ENCODE measurements at places on chromosomes 12 and 14.

DNA sequence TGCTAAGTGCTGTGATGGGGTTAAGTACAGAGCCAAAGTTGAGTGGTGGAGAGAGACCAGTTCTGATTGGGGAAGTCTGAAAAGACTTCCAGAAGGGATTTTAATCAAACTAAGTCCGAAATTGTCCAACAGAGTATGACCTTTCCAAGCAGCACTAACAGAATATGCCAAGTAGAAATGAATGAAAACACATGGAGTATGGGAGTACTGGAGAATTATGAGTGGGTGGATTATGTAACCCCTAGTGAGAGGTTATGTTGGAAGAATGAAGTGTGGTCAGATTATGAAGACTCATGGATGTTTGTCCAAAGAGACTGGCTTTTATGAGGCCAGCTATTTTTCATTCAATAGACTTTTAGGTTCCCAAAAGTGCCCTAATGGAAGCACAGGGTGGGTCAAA is 94.0 kb upstream of the PLEKHA5 start:
- no peak overlapping the region for H3K4me3 ChIP-seq
- no peaks in the 10 kb centered on the region for H3K27me3 ChIP-seq
- H3K4me1 ChIP-seq, result no peaks in the 10 kb centered on the region
- DNase-seq, result no peak

DNA sequence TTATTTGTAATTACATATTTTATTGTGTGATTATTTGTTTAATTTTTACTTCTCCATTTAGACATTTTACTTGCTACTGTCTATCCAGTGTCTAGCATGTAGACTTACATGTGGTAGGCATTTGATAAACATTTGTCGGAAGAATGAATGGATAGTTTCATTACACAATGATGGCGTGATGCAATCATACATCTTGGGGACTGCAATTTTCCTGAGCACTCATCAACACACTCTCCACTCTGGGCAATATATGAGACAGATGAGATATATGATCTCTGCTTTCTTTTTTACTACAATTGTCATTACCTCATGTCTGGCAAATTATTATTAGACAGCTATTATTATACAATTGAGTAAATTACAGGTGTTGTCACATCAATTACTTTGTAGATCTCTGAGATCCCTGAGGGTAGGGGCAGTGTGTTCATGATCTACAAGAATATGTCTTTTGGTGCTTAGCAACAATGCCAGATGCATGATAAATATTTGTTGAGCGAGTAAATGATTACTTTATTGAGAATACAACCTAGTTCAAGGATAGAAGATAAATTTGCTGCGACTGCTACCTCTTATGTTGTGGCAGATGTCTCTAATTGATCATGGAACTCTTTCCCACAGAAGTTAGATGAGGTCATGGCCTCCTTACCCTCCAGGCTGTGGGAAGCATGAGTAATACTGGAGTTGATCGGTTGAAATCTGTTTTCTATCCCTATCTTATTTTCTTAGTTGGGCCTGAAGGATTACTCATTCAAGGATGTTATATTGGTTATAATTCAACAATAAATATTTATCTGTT is 416.0 kb downstream of the LRIG3 start:
- no peaks in the 10 kb centered on the region for H3K27me3 ChIP-seq
- no peak overlapping the region for H3K4me3 ChIP-seq

- DNase-seq, result no peak
- no peaks in the 10 kb centered on the region for H3K27me3 ChIP-seq
- no peaks in the 10 kb centered on the region for H3K36me3 ChIP-seq
- H3K4me3 ChIP-seq, result no peak overlapping the region
- no peak overlapping the region for H3K27ac ChIP-seq
These were observed 51.3 kb downstream of the SRGAP1 start for GRCh38 chr12:63895841-63896240.

DNA sequence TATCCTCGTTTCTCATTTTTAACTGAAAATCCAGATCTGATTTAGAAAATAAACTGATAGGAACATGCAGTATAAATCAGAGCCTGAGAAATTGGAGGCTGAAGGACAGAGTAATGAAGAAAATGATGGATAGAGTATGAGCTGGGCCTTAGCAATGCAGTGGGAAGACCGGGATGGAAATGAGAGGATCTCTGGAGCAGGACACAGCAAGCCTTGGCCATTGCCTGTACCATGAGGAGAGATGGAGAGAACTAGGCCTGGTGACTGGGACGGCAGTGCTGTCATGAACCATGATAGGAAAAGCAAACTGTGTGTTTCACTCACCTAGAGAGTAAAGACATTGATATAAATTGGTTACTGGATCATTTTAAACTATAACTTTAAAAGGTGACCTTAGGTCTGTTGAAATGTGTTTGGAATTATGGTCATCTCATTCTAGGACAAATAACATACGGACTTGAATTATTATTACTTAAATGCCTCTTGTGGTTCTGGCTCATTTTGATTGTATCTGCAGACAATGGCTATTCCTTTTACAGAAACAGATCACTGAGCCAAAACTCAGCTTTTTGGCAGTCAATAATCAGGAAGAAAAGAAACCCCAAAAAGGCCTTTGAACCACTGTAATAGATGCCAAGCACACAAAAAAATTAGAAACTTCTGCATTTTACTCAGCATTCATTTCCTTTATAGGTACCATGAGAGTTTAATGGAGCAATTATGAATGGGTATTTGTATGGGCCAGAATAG is 251.9 kb upstream of the PRKD1 start:
- H3K4me1 ChIP-seq, result no peaks in the 10 kb centered on the region
- no peaks in the 10 kb centered on the region for H3K27me3 ChIP-seq
- H3K36me3 ChIP-seq, result no peaks in the 10 kb centered on the region

- no peak for DNase-seq
- no peaks in the 10 kb centered on the region for H3K36me3 ChIP-seq
- no peak overlapping the region for H3K27ac ChIP-seq
- H3K4me1 ChIP-seq, result no peaks in the 10 kb centered on the region
- H3K27me3 ChIP-seq, result no peaks in the 10 kb centered on the region
- H3K4me3 ChIP-seq, result no peak overlapping the region
These were observed 12.6 kb downstream of the DLK1 start for GRCh38 chr14:100739306-100739705.

GRCh38 chr14:68791902-68792677 is 777 bp downstream of the ZFP36L1 start:
- H3K4me3 ChIP-seq, result peak overlapping the region; percentile 99
- H3K27me3 ChIP-seq, result no peaks in the 10 kb centered on the region
- H3K4me1 ChIP-seq, result peaks cover 58% of the 10 kb centered on the region
- peak; percentile 70 for DNase-seq
- peak overlapping the region; percentile 99 for H3K27ac ChIP-seq
- H3K36me3 ChIP-seq, result peaks cover 24% of the 10 kb centered on the region

- DNase-seq, result no peak
- H3K27me3 ChIP-seq, result no peaks in the 10 kb centered on the region
- H3K4me3 ChIP-seq, result no peak overlapping the region
- no peaks in the 10 kb centered on the region for H3K4me1 ChIP-seq
- no peak overlapping the region for H3K27ac ChIP-seq
- no peaks in the 10 kb centered on the region for H3K36me3 ChIP-seq
These were observed 153.1 kb downstream of the ALG10B start for GRCh38 chr12:38469715-38470114.

- no peaks in the 10 kb centered on the region for H3K36me3 ChIP-seq
- H3K27me3 ChIP-seq, result no peaks in the 10 kb centered on the region
- no peak overlapping the region for H3K4me3 ChIP-seq
- no peaks in the 10 kb centered on the region for H3K4me1 ChIP-seq
- DNase-seq, result no peak
- H3K27ac ChIP-seq, result no peak overlapping the region
These were observed 36.8 kb upstream of the PIWIL1 start for GRCh38 chr12:130300737-130301535.

GRCh38 chr14:64423987-64424386 is 35.8 kb downstream of the MTHFD1 start:
- H3K27me3 ChIP-seq, result no peaks in the 10 kb centered on the region
- no peak overlapping the region for H3K4me3 ChIP-seq
- H3K27ac ChIP-seq, result no peak overlapping the region
- no peaks in the 10 kb centered on the region for H3K4me1 ChIP-seq
- DNase-seq, result no peak
- H3K36me3 ChIP-seq, result peaks cover 52% of the 10 kb centered on the region

GRCh38 chr14:99249389-99249788 is 22.6 kb downstream of the BCL11B start:
- H3K27me3 ChIP-seq, result no peaks in the 10 kb centered on the region
- peak; percentile 44 for DNase-seq
- H3K4me3 ChIP-seq, result peak overlapping the region; percentile 66
- peaks cover 38% of the 10 kb centered on the region for H3K36me3 ChIP-seq

DNA sequence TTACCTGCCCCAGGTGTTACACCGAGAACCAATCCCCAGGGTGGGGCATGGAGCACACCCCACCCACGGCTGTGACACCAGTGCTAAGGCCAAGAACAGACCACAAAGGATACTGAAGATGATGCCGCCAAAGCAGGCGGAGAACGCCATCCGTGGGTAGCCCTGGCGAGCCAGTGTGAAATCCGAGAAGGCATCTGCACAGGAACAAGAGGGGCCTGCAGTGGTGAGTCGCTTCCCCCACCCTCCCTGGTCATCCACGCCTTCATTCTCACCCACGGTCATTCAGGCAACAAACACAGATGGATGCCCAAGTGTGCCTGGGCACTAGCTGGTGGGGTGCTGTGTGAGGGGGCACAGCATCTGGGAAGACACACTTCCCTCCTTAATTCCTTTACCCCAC is 28.5 kb downstream of the SLC8B1 start:
- no peak overlapping the region for H3K4me3 ChIP-seq
- H3K27me3 ChIP-seq, result no peaks in the 10 kb centered on the region
- peaks cover 78% of the 10 kb centered on the region for H3K36me3 ChIP-seq
- no peaks in the 10 kb centered on the region for H3K4me1 ChIP-seq

DNA sequence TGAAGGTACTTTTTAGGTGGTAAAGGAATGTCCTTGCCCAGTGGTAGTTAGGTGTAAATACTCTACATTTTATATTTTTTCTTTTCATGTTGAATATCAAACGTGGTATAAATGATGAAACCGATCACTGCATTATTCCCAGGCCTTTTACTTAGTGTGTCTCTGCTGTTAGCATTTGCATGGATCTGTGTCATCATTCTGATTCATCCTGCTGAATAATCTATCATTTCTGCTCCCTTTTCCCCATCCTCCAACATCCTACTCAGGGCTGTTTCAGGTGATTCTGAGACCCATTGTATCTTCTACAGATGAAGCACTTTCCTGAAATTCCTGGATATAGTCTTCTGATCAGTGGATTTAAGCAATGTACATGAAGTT is 61.0 kb upstream of the PTHLH start:
- no peaks in the 10 kb centered on the region for H3K36me3 ChIP-seq
- no peak for DNase-seq
- no peaks in the 10 kb centered on the region for H3K27me3 ChIP-seq
- H3K4me1 ChIP-seq, result no peaks in the 10 kb centered on the region

GRCh38 chr12:52543985-52544883 is 8.7 kb downstream of the KRT71 start:
- H3K4me1 ChIP-seq, result no peaks in the 10 kb centered on the region
- no peak overlapping the region for H3K27ac ChIP-seq

DNA sequence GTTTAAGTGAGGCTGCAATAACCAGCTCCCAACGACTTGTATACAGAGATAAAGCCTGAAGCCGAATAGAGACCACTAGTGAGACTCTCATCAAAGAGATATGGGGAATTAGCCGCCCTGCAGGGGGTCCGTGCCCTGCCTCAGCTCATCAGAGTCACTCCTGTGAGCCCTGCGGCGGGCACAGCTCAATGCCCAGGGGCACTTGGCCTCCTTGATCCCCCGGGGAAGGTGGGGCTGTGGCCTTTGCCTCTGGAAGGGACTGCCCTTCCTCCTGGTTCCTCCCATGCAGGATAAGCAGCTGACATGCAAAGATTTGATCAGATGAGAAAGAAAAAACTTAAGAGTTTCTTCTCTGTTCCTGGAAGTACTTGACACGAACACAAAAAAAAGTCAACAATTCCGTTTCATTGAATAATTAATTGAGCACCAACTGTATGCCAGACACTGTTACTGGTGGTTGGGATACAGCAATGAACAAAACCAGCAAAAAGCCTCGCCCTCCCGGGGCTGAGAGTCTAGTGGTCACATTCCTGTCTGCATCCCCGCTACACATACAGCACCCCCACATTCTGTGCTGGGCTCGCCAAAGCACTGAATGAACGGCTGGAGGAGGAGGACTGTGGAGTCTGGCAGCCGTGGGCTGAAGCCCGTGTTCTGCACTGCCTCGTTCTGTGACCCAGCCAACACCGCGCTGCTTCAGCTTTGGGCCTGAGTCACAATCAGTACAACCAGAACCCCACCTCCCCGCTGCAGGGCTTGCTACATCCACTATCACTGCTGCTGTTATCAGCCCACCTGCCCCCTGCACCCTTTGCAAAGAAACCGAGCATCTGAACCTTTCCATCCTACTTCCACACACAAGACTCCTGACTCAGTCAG is 10.3 kb downstream of the TTC7B start:
- no peaks in the 10 kb centered on the region for H3K36me3 ChIP-seq
- peaks cover 5% of the 10 kb centered on the region for H3K4me1 ChIP-seq
- H3K27ac ChIP-seq, result no peak overlapping the region

GRCh38 chr12:560691-561390 is 101.1 kb downstream of the B4GALNT3 start:
- no peak overlapping the region for H3K4me3 ChIP-seq
- peaks cover 43% of the 10 kb centered on the region for H3K4me1 ChIP-seq
- H3K27me3 ChIP-seq, result no peaks in the 10 kb centered on the region
- peak; percentile 17 for DNase-seq
- no peak overlapping the region for H3K27ac ChIP-seq

DNA sequence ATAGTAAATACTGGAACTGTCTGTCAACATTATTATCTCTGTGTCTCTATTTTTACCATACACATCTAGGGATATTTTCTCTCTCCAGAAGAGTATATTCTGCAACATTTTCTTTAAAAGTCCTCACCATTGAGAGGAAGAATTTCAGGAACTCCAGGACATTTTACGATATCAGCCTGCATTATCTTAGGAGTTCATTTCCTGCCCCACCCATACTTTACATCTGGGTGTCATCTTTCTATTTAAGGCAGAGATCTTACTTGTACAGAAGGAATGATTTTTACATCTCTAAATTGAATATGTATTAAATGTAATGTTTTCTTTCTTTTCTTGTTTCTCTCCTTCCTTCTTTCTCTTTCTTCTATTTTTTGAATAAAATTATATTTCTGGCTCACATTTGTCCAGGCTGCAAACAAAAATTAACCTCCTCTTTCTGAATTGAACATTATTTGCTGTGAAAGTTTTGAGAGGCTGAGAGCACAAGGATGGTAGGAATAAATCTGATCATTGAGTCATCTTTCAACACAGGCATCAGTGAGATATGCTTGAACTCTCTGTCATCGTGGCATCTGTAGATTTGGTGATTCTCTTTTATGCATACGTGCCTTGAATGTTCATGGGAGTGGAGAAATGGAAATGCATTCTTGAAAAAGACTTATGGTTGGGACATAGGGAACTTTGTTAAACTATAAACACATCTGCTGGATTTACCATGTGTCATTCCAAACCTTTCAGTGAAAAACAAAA is 753.6 kb downstream of the SLC16A7 start:
- H3K27me3 ChIP-seq, result no peaks in the 10 kb centered on the region
- DNase-seq, result no peak
- H3K4me3 ChIP-seq, result no peak overlapping the region
- no peaks in the 10 kb centered on the region for H3K4me1 ChIP-seq
- no peaks in the 10 kb centered on the region for H3K36me3 ChIP-seq
